ENCODE measurements at places on chromosomes 13 and 19.

DNA sequence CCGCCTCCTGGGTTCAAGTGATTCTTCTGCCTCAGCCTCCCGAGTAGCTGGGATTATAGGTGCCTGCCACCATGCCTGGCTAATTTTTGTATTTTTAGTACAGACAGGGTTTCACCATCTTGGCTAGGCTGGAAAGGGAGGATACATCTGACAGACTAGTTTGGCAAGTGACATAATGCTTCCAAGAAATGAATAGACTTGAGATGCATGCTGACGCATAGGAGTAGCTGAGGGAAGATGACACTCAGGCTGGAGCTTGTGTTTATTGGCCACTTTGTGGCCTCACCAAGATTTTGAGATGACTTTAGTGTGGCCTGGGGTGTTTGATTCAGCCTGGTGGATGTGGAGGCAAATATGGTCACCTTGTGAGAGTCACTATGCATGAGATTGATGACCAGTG, 4.0 kb downstream of the ZNF586 start:
- DNase-seq = no peak

GRCh38 chr19:10043286-10043927, 30.1 kb downstream of the RDH8 start:
- no peak for DNase-seq

- no peak for DNase-seq
Observed at GRCh38 chr13:44395976-44396694, 22.5 kb downstream of the SERP2 start.

DNA sequence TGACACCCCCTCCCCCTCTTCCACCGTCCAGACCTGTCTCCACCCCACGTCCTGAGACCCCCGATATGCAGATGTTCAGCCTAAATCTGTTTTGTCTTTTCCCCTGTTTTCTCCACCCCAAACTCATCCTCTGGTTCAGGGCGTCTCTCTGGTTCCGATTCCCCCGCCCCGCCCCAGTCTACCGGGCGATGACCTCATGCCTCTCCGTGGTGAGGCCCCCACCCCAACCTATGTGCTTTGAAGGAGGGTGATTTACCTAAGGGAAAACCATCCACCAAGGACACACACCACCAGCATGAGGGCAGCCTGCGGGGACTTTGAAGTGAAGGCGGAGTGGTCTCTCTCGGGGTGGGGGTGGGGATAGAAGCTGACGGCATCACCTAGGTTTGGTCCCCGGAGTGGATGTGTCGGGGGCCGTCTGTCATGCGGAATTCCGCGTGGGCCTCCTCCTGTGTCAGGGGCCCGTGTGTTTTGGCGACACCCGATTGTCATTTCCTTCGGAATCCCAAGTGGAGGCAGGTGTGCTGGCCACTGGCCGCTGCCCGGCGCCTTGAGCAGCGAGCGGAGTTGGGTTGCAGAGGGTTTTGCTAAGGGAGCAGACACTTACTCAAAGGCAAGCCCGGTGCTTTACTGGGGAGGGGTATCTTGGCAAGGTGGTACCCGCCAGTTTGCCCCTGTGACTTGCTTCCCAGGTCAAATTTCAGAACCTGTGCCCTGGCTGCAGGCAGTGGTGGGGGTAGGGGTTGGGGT, 1.4 kb downstream of the FZR1 start:
- DNase-seq = peak; percentile 52

GRCh38 chr19:5992756-5993155, 14.8 kb upstream of the RANBP3 start:
- no peak for DNase-seq

- no peak for DNase-seq
Observed at GRCh38 chr13:42893214-42893671, 98.8 kb downstream of the EPSTI1 start.

DNA sequence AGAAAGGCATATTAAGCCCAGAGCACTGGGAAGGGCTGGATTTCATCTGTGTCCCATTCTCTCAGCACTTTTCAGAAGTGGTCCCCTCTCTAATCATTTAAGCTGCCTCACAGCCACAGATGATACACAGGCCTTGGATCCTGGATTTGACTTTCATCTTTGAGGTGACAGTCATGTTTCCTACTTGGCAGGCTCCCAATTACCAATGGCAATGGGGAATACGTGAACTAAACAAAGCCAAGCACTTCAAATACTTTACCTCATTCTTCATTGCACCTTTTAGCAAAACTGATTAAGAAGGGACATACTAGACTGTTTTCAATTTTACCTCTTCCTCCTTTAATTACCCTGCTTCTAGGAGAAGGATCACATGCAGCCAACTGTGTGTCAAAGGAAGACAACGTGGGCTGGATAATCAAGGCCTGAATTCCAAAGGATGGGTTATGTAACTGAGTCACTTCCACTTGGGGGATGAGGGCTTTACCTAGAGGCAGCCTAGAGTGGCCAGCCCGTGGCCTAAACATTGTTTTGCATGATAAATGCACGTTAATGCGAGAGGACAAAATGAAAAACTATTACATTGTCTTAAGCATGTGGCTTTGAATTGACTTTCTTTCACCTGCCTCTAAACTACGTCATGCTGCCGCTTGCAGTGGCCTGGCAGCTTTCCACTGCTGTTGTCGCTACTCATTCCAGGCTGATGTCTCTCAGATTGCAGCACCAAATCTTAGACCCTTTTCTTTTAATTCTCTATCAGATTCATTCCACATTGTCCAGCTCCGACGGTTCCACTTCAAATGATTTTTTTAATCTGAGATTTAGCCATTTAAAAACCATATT, 95.0 kb downstream of the KCTD12 start:
- DNase-seq = no peak

DNA sequence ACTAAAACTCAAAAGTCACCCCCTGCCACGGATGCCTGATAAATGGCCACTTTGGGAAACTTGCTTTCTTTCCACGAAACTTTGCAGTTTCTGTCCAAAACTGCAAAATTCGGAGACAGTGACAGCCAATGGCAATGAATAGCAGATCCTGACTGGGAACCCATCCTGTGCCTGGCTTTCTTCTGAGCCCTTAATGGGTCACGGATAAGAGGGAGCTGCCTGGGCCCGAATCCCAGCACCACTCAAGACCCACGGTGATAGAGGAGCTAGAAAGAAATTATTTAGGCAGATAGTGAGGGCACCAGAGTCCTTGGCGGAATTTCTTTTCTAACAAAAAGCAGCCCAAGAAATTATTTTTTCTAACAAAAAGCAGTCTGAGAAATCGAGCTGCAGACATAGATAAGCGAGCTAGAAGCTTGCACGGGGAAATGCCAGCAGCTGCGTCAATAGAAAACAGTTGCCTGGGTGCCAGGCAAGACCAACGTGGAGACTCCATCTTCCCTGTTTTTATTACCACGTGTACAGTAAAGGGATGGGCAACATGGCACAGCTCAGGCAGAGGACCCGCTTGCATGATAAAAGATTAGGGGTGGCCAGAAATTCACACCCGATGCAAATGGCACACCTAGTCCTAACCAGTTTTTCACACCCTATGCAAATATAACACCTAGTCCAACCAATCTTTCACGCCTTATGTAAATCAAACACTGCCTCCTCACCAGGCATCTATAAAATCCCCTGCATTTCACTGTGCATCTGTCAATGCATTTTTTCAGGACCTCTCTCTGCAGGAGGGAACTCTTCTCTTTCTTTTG, 7.1 kb upstream of the HSH2D start:
- DNase-seq = no peak

DNA sequence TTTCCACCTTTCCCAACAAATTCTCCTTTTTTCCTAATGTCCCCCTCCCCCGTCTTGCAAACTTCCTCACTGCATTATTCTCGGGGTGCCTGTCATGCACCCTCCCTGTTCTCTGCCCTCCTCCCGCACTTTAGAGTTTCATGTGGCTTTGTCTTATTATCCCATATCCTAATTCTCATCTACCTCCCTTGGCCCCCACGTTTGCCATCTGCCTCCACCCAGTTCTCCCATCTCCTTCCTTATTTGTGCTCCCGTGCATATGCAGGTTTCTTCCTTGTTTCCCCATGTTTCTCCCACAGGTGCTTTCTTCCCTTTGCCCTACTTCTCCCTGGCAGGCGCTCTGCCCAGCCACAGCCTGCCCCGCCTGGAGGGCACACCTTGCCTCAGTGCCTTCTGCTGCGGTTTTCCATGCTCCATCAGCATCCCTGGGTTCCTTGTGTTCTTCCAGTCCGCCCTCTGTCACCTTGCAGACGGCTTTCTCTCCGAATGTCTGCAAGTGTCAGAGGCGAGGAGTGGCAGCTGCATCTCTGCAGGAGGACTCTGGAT, 1.5 kb downstream of the SPATA13 start:
- no peak for DNase-seq

- DNase-seq = no peak
Observed at GRCh38 chr13:41706152-41706551, 248.8 kb downstream of the RGCC start.

DNA sequence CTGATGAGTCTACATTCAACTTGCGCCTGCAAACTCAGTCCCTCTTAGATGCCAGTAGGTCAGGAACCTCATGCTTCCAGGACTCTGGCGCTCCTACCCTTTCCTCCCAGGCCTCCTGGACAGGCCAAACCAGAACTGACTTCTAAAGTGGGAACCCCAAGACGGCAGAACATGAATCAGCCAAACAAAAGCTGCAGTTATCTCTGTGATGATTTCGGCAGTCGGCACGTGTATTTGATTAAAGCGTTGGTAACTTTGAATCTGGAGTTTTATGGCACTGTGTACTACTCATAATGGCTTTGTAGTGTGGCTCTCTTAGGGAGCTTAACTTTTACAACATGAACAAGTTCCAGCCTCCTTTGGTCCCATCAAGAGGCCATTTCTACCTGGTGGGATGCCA, 13.7 kb downstream of the ACTN4 start:
- DNase-seq = no peak

- DNase-seq = no peak
Observed at GRCh38 chr13:65479692-65480091, 1750.4 kb downstream of the PCDH9 start.

DNA sequence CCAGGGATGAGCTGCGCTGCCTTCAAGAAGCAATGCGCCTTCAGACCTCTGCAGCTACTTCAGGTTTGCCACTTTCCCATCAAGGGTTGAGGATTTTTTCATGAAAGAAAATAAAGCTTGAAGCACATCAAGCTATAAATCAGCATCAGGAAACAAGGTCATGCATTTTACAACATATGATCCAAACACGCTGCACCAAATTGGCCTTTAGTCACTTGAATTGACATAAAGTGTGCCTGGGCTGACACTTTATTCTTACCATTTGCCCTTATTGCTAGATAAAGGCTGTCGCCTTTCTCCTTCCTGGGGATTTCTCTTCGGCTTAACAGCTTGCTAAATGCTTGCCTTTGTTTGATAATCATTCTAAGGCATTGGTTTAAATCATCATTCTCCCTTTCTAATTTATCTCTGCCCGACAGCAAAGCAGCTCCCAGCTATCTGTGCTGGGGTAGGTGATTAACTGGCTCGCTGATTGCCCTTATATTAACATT, 87.7 kb downstream of the LHFPL6 start:
- DNase-seq = no peak

GRCh38 chr19:56919308-56919995, 78.9 kb upstream of the PEG3 start:
- no peak for DNase-seq

GRCh38 chr19:18049385-18049784, 37.3 kb downstream of the IL12RB1 start:
- DNase-seq = no peak

GRCh38 chr13:25987987-25988386, 63.8 kb downstream of the SHISA2 start:
- DNase-seq = no peak

- peak; percentile 33 for DNase-seq
Observed at GRCh38 chr19:4539693-4540581, at the start of gene LRG1. Gene LRG1, minus strand, starts transcription at chr19:4540036. Its CDS starts 23 bp downstream, at chr19:4540013.

GRCh38 chr13:43915451-43915850, 35.7 kb downstream of the LACC1 start:
- DNase-seq = no peak

- DNase-seq = peak; percentile 91
Observed at GRCh38 chr19:18091217-18091608, 4.5 kb upstream of the IL12RB1 start.

GRCh38 chr13:79917628-79918027, 423.3 kb downstream of the SPRY2 start:
- no peak for DNase-seq

DNA sequence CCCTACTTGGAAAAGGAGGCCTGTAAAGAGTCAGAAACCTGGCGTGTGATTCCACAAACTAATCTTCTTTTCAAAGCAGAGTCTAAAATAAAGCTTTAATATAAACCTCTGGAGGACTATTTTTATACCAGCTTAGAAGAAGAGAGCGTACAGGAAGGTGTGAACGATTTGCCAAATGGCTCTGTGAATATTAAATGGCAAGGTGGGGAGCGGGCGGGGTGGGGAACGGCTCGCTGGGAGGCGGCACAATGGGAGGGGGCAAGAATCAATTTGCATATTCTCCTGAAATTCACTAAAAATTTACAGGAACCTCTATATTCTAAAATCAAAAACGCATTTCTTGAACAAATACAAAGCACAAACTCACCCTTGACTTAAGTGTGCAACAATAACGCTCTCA, 982 bp downstream of the ZNF780B start:
- no peak for DNase-seq

DNA sequence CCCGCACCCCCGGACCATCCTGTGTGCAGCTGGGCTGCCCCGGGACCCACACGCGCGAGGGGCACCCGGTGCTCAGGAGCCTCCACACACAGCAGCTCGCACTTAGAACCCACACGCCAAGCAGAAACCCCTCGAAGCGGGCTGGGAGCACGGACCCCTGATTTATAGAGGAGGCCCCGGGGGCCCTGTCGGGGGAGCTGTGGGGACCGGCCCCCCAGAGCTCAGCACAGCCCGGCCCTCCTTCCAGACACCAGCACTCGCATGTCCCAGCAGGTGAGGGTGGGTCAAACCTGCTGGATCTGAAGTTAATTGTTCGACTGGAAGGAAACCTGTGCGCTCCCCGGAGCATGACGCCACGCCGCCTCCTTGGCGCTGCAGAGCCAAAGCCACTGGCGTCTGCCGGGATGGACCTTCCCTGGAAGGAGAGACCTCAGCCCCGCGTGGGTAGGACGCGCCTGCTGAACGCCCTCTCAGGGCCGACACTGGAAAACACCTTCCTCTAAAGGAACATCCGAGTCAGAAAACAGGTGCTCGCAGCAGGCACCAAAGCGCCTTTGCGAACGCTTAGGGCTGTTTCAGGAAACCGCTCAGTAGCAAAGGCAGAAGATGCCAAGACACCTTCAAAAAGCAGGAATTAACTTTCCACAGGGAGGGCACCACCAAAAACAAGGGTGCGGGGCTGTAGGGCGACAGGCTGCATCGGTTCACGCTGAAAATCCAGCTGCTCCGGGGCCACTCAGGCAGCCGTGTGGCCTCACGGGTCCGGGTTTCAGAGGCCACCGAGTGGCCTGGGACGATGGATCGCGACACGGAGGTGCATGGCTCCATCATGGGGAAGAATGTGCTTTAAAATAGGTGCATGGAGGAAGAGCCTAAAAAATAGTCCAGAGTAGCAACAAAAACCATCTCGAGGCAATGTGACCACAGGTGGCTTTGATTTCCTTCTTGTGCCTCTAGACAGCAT, 37.8 kb upstream of the GRTP1 start:
- DNase-seq = no peak

DNA sequence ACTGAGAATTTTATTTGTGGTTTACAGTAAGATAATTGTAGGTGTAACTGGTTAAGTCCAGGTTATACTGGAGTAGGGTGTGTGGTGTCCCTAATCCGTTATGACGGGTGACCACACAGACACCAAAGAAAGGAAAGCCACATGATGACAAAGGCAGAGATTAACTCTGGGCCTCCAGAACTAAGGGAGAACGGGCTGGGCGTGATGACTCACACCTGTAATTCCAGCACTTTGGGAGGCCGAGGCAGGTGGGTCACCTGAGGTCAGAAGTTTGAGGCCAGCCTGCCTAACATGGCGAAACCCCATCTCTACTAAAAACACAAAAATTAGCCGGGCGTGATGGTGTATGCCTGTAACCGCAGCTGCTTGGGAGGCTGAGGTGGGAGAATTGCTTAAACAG, 10.2 kb upstream of the FUT2 start:
- DNase-seq = no peak

Data from stimulated activated CD8-positive, alpha-beta memory T cell treated with anti-CD3 and anti-CD28 coated beads, Interleukin-4, amount 100 ng/mL, for 48 hours (primary cell).